ENCODE measurements at places on chromosomes 6 and 20.

DNA sequence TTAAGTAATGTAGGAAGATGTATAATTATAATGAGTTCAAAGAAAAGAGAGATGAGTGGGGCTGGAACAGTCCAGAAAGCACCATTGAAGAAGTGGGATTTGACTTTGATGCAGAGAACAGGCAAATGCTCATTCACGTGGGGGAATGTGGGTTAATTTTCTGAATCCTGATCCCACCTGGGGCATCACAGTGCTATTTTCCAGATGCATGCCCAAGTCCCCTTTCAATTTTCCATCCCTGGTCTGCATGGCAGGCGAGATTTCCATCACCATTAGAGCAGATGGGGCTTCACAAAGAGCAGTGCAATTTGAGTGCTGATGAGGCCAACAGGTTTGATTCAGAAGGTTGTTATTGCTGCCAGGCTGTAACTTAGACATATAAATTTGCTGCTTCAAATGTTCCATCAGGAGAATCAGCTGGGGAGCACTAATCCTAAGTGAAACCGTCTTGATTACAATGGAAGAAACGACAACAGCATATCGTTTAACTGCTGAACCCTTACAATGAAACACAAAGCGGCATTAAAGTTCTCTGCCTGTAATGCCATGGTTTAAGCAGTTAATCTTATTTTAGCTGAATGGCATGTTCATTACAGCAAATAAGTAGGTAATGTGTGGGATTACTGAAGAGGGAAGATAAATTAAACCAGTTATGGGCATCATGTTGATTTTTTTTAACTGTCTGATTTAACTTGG, 45.2 kb downstream of the OSTM1 start:
- DNase-seq = no peak

DNA sequence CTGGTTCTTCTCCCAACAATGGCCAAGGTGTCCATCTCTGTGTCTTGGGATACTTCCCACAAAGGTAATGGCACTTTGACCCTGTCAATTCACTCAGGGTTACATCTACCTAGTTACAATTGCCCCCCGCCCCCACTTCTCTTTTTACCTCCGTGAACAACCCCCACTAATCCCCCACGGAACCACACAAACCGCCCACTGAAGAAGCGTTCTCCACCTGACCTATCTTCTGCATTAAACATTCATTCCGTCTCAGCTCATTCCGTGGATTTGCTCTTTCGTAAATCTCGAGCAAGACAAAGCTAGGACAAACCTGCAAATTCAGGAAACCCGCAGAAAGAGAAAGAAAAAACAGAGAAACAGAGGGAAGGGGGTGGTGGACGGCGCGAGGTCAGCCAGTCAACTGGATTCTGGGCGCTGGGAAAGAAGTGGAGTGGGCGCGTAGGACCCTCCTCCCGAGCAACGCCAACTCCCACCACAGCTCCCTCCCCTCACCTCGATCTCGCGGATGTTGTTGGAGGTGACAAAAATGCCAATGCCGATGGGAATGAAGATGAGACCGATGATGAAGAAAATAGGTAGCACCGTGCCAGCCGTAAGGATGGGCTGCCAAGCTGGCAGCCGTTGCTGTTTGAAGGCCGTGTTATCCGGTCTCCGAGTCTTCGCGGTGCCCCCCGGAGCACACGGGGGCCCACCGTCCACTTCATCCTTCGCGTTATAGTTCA, 523 bp downstream of the TMEM30A start:
- no peak for DNase-seq

- DNase-seq = peak; percentile 41
Observed at GRCh38 chr6:25342802-25343201, 63.6 kb downstream of the CARMIL1 start.

GRCh38 chr20:54510541-54511129, 35.2 kb downstream of the DOK5 start:
- no peak for DNase-seq

GRCh38 chr6:161300823-161301222, 27.0 kb upstream of the AGPAT4 start:
- peak; percentile 38 for DNase-seq

DNA sequence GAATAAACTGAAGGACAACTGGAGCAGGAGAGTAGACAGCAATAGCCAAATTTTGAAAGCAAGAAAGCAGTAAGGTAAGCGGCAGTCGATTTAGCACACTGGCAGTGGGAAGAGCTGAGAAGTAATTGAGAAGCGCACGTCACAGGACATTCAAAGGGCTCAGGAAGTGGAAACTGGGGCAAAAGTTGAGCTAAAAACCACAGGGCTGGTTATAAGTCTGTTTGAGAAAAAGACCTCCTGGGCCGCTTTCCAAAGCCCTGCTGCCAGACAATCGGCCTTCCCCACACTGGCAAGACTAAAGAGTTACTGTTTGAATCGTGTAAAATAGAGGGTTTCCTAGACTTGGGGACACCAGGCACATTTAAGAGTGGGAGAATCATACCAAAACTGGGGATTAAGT, 161.4 kb downstream of the DNAH8 start:
- DNase-seq = peak; percentile 39

DNA sequence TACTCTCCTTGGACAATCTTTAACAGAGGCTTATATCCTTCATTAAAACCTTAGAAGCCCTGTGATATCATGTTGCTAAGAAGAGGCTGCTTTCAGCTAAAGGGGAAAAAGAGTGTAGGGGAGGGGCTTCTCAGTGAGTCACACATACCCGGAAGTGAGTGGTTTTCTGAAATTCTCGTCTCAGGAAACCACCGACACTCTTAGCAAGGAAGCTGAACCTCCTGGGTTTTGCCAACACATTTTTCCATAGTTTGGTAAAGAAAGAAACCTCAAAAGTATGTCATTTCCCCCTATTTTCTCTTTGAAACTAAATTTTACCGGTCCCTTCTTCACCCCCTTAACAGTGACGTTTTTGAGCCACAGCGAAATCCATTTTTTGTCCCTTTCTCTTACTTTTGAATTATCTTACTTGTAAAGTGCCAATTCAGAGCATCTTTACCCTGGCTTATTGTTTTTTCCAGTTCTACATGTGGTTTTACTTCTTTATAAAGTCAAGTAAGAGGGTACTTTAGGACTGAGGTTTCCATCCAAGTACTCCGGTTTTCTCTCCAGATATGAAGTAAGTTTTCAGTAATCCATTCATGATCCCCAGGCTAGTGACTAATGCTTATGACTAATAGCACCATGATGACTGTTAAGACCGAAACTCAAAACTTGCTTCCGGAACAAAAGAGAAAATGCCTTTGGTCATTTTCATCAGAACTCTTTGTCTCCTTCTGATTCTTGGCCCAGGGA, 219.3 kb downstream of the ARHGAP18 start:
- peak; percentile 98 for DNase-seq

- DNase-seq = no peak
Observed at GRCh38 chr6:107511511-107511993, 21.6 kb downstream of the SOBP start.

GRCh38 chr6:142842418-142843261, 102.3 kb downstream of the HIVEP2 start:
- peak; percentile 81 for DNase-seq

- no peak for DNase-seq
Observed at GRCh38 chr6:13874191-13874549, 50.6 kb upstream of the RNF182 start.
